ENCODE measurements at places on chromosomes 13 and 19. TPM values are rescaled to one million over a fixed set of nuclear protein-coding genes. Genes with fewer than 3 reads are reported as not detected.
A peak's percentile ranks its signal among the peaks of the same experiment; 100 is the strongest.

The EXOC3L2 gene
- total RNA-seq, result 7.2 TPM

The ZNF266 gene
- 40.5 TPM for total RNA-seq

DNA sequence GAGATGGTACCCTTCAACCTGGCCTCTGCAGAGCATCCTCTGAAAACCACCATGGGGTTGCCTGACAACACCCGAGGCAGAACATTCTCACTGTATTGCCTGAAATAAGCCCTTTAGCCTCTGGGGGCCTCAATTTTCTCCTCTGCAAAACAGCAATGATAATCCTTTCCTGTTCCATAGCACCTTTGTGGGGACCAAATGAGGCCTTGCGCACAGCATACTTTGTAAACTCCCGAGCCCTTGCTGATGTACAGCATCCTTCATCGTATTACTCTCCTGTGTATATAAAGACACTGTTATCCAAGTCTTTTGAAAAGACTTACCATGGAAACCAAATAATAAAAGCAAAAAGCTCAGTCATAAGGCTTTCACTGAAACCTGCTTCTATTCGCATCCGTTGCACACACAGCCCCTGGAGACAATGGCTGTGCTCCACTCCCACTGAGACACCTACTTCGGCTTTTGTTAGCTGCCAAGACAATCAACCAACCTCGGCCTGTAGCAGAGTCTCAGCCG is 276.0 kb downstream of the FOXO1 start:
- no peak for DNase-seq

DNA sequence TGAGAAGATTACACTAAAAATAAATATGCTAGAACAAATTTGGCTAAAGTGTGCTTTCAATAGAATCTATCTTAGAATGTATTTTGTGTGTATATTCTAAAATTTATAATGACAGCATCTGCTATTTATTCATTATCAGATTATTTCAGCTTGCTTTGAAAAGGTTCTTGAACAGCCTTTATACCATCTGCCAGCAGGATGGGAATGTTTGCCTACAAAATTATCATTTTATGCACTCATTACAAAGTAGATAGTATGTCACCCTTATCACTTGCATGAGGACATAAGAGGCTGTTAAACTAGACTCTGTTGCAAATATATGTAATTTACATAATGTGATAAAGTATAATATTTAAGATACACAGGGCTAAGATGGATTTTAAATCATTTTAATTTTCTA is 1286.9 kb upstream of the PCDH20 start:
- DNase-seq, result no peak

The MBD3L2 gene
- not detected for total RNA-seq

GRCh38 chr13:86710013-86710412 is 910.8 kb upstream of the SLITRK6 start:
- DNase-seq, result no peak

GRCh38 chr13:34422956-34423355 is 519.1 kb upstream of the NBEA start:
- DNase-seq, result no peak

The CYP2F1 gene
- not detected for total RNA-seq

The PROZ gene
- total RNA-seq, result not detected

DNA sequence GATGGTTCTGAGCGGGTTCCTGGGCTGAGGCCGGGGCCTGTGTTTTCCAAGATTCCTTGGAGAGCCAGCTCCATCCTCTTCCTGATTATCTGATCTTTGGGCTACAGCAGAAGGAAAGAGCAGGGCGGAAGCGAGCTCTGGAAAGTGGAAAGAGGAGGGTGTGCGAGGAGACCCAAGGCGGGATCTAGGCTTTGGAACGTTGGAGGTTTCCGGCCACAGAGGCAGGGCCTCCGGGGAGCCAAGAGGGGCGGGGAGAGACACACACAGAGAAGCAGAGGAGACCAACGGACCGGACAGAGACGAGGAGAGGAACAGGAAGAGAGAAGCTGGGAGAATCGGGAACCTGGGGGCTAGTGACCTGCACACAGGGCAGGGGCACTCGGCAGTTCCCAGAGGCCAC is at the start of gene CLEC11A:
TSS of gene CLEC11A (plus strand) at position 296 of the 400 bp plus-strand sequence. CDS start 162 bp downstream, outside the sequence.
- DNase-seq, result peak; percentile 61

The ALG5 gene
- 40.7 TPM for total RNA-seq

The RAB3A gene
- 6.1 TPM for total RNA-seq

DNA sequence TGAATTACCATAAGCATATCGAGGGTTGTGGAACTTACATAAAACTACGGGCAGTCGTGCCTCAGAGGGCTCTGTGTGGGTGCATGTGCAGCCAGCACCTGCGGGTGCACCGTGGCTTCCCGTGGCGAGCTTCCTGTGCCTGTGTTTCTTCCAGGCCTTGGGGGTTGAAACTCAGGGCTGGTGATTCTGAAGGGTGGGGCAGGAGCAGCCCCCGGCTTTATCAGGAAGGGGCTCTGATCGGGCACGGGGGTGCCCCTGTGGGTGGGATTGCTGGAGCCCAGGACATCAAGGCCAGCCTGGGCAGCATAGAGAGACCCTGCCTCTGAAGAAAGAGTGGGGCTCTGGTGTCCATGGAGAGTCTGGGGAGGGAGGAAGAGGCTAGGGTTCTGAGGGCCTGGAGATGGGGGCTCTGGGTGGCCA is 11.1 kb downstream of the ATP4B start:
- no peak for DNase-seq

DNA sequence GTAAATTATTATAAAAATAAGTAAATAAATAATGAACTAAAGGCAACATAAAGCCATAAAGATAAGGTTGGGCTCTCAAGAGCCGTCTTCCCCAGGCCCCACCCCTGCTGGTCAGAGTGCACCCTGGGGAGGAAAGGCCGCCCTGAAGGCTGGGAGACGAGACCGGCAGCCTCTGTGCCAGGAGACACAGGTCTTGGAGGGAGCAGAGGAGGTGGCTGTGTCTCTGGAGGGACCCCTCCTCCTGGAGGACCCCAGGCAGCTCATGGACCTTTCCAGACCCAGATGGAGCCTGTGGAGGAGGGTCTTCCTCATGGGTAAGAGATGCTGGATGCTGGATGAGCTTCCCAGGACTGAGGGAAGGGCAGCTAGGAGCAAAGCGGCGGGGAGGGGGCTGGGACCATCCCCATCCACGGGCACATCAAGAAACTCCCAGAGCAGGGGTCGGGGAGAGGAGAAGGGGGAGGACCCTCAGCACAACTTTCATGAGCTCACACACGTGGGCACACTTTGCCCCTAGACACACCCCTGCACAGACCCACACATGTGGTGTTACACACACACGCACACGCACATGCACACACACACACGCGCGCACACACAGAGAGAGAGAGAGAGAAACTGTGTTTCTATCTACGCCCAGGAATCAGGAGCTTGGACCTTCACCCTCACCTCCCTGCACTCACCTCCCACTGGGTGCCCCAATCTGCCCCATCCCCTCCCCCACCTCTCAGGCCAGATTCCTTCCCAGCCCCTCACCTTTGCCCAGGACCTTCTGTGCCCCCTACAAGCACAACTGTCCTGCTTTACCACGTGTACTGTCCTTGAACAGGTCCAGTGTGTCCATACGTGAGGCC is at the start of gene CEACAM18:
TSS of gene CEACAM18 (plus strand) at position 159 of the 854 bp plus-strand sequence.
- no peak for DNase-seq

The TEX29 gene
- not detected for total RNA-seq

GRCh38 chr13:93147298-93147645 is 79.3 kb upstream of the GPC6 start:
- DNase-seq, result no peak

GRCh38 chr13:31073859-31074718 is 87.6 kb downstream of the HSPH1 start:
- no peak for DNase-seq

GRCh38 chr13:112331675-112332074 is 44.5 kb upstream of the SPACA7 start:
- no peak for DNase-seq

DNA sequence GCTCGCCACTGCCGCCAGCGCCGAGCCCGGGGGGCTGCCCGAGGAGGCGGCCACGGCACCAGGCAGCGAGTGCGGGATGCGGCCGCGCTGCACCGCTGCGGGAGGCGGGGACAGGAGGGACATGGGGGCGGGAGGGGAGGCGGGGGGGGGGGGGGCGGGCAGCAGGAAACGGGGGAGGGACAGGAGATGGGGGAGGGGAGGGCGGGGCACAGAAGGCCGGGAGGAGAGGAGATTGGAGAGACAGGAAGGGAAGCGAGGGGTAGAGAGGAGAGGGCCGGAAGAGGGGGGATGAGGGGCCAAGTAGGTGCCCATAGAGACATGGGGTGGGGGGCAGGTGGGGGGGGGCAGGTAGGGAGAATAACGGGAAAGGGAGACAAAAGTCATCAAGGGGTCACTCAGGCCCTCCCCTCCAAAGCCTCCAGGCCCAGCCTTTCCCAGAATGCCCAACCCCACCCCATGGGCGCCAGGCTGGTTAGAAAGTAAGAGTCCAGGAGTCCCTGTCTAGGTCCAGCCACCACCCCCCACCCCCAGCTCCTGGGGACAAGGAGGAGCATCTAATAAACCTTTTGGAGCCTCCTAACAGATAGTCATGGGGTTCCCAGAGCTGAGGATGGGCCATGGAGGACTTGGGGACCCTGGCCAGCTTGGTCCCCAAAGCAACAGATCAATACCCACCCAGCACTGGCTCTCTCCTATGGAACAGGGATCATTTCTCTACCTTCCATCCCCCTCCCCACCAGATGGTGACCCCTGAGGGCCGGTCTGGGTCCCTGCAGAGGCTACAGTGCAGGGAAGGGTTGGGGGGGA is 9.5 kb downstream of the NR2F6 start:
- DNase-seq, result no peak

DNA sequence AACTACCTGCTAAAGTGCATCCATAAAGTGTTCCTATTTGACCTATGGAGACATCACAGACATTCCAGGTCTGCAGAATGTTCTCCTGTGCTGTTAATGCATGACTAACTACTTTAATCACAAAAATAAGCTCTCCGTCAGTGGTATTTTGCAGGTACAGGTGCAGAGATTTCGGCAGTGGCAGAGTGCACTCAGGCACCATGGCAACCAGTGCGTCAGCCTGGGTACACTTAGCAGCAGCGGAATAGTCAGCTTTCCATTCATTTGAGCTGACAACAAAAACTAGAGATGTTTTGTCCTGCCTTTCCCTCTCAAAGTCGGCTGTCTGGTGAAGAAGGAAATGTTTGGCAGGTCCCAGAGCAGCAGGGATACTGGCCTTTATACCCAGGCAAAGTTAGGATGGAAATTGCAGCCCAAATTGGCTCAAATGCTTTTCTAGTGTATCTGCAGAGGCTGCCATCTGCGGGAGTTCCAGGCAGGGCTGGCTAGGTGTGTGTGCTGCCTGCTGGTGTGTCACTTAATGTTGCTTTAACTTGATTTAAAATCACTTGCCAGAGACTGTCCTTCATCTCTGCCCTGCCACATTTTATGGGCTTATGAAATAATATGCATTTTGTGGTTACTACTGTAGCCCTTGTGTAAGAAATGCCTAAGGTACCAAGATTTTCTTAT is 195.8 kb downstream of the RAP2A start:
- DNase-seq, result no peak

The NCR1 gene
- total RNA-seq, result not detected

DNA sequence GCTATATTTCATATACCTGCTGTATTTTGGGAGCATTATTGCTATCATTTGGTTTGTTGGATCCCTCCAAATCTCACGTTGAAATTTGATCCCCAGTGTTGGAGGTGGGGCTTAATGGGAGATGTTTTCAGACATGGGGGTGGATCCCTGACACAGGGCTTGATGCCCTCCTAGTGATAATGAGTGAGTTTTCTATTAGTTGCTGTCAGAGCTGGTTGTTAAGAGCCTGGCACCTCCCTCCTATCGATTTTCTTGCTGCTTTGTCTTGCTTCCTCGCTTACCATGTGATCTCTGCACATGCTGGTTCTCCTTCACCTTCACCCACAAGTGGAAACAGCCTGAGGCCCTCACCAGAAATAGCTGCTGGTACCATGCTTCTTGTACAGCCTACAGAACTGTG is 259.9 kb upstream of the STARD13 start:
- DNase-seq, result no peak

- DNase-seq, result no peak
These were observed 14.9 kb downstream of the LMO7 start for GRCh38 chr13:75651013-75651412.

DNA sequence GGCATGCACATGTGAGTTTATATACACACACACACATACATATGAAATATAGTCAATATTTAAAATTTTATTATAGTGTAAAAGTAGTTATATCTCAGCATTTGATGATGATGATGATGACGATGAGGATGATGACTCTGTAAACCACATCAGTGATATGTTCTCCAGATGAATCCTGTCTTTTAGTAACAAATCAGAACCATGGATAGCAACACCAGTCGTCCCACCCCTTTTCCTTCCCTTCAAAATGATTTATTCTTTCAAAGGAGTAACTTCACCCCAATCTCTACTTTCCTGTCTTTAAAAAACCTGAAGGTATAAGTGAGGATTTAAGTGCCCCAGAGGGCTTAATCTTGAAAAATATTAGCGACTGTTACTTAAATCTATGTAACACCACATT is 74.1 kb downstream of the DCLK1 start:
- DNase-seq, result no peak

The TPTE2 gene
- total RNA-seq, result 0.44 TPM

GRCh38 chr13:73997964-73998363 is 136.2 kb downstream of the KLF12 start:
- no peak for DNase-seq

GRCh38 chr19:11979527-11979926 is 14.7 kb downstream of the ZNF763 start:
- DNase-seq, result no peak

DNA sequence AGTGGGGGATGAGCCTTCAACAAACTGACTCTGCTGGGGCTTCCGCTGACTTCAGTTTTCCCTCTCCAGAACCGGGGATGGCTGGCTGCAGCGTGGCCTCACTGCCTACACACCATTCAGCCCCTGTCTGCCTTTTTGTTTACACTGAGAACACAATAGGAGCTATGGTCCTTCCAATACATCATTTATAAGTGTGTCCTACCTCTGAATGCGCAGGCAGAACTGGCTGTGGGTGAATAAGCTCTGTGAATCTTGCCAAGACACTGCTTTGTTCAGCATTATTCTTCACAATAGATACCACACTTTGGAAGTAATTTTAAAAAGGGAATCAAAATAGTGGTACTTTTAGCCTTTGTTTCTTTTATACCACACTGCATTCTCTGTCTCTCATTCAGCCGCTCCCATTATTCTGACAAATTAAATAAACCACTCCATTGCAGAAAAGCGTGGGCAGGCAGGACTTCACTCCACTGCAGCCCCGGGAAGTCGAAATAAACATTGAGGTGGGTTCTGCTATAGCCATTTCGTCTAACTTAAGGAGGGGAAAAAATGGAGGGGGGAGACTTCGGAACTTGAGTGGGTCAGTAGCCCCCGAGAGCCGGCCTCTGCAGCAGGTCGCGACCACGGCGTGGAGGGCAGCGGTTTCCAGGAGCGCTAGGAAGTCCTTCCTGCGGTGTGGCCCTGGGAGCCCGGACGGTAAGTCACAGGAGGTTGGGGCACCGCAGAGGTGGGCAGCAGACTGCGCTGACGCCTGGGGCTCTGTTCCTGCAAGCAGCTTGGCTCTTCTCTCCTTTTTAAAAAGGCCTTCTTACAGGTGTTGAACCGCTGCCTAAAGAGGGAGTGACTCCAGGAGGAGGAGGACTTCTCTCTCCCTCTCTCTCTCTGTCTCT is 94.8 kb upstream of the SOX1 start:
- DNase-seq, result no peak

GRCh38 chr13:84745051-84745551 is 862.8 kb upstream of the SLITRK1 start:
- no peak for DNase-seq

GRCh38 chr19:5281588-5281987 is 59.0 kb downstream of the PTPRS start:
- DNase-seq, result peak; percentile 77

- DNase-seq, result no peak
These were observed 11.1 kb downstream of the IRGC start for GRCh38 chr19:43726736-43727592.
